ENCODE measurements at places on chromosomes 7 and 10. TPM values are rescaled to one million over a fixed set of nuclear protein-coding genes. Genes with fewer than 3 reads are reported as not detected.

Gene POLR3A
- total RNA-seq: 12.9 TPM

Gene PDZD8
- 37.3 TPM for total RNA-seq

Gene SEC61A2
- 0.30 TPM for total RNA-seq

Gene TFEC
- not detected for total RNA-seq

Gene KIF11
- total RNA-seq: 19.5 TPM

Gene SFRP4
- total RNA-seq: 16.3 TPM

Gene TSC22D4
- total RNA-seq: 5.7 TPM

Gene CLEC2L
- total RNA-seq: not detected

Gene SMARCD3
- total RNA-seq: 12.0 TPM

Gene ADAM22
- total RNA-seq: not detected

Gene RASA4
- total RNA-seq: 3.9 TPM

Gene CLCN1
- total RNA-seq: not detected

Gene MEST
- not detected for total RNA-seq

Gene SAP25
- total RNA-seq: not detected

Gene UPK3B
- not detected for total RNA-seq

Gene FIGNL1
- total RNA-seq: 11.5 TPM

- DNase-seq: peak; percentile 49
Observed at GRCh38 chr7:20241911-20242261, 24.7 kb upstream of the MACC1 start.

- no peak for DNase-seq
Observed at GRCh38 chr7:106367664-106368063, 82.9 kb upstream of the NAMPT start.

- no peak for DNase-seq
Observed at GRCh38 chr7:30468791-30469190, 9.8 kb downstream of the NOD1 start.

DNA sequence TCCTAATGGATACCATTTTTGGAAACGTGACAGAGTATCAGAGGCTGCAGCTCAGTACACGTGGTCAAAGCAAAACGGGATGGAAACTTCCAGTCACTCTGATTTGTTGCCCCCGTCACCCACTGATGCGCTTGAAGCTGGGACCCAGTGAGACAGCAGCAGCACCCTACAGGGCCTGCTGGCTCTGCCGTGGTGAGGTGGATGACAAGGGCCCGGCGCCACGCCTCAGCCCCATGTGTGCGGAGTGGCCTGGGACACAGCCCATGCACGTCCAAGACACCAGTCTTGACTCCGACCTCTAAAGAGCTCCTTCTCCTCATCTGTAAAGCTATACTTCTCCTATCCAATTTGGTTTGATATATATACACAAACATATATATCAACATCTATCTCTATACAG, 39.0 kb downstream of the CLEC2L start:
- DNase-seq: no peak

GRCh38 chr7:69631131-69631530, 32.9 kb downstream of the AUTS2 start:
- no peak for DNase-seq

DNA sequence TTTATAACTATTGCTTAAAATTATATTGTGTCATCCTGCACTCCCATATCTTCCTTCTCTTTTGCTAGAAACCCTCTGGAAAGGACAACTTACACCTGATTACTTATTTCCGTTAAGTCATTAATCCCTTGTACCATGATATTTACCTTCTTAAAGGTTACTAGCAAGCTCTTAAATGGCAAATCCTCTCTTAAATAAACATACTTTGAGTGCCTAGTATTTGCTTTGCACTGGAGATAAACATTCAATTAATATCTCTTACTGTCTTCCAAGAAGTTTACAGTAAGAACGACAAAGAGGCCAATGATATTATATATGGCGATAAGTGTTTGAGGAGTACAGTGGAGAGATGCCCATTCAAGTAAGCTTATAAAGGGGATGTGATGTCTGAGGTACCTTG, 278.3 kb downstream of the HGF start:
- no peak for DNase-seq

DNA sequence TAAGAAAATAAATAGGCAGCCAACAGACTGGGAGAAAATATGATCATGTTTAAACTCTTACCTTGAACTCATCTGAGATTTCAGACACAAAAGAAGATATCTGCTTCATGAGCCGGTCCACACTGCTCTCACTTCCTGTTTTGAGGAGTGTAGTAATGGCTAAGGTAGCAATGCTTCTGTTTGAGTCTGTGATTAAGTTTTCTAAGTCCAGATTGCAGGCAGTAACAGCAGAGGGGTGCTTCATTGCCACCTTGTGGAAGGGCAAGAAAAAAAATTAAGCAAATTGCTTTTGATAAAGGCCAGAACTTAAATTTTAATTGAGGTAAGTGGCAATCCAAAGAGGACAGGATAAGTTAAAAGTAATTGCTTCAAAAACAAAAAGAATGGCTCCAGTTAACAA, 69.1 kb downstream of the MEST start:
- DNase-seq: no peak

- DNase-seq: no peak
Observed at GRCh38 chr7:151896486-151896885, 19.6 kb upstream of the PRKAG2 start.

GRCh38 chr10:94524146-94524545, 21.4 kb upstream of the HELLS start:
- peak; percentile 32 for DNase-seq

- no peak for DNase-seq
Observed at GRCh38 chr10:4216726-4217125, 431.7 kb upstream of the KLF6 start.

DNA sequence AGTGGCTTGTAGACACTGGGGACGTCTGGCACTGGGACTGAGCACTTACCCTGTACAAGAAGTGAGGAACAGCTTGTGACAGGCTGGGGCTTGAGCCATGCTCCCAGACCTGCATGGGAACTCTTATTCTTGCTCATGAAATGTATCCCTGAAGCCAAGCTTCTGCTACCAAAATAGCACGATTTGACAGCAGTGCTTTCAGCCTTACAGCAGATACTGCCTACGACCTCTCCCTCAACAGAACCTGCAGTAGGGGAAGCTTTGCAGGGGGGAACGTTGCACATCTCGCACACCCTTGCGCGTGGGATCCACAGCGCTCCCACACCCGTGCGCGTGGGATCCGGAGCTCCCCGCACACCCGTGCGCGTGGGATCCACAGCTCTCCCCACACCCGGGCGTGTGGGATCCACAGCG, 88.0 kb downstream of the CREM start:
- DNase-seq: no peak

DNA sequence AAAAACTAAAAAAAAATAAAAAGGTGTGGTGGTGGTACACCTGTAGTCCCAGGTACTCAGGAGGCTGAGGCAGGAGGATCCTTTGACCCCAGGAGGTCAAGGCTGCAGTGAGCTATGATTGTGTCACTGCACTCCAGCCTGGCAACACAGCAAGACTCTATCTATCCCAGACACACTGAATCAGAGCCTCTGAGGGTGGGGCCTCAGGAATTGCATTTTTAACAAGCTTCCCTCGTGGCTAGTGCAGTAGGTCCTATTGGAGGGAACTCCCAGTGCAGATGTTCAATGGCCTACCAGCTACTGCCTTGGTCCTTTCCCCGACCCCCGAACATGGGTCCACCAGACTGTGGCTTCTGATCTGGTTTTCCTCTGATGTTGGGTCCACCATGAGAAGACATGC, 14.9 kb downstream of the STRA8 start:
- no peak for DNase-seq

- no peak for DNase-seq
Observed at GRCh38 chr10:7551950-7552716, 114.6 kb downstream of the ITIH5 start.

DNA sequence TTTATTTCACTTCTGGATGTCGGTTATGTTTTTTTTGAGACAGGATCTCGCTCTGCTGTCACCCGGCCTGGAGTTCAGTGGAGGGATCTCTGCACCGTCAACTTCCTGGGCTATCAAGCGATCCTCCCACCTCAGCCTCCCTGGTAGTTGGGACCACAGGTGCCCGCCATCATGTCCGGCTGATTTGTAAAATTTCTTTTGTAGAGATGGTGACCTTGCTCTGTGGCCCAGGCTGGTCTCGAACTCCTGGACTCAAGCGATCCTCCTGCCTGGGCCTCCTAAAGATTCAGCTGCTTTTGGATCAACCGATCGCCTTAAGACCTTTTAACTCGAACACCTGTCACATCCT, 606 bp upstream of the RABGEF1 start:
- DNase-seq: no peak

- no peak for DNase-seq
Observed at GRCh38 chr10:109727436-109727835, 195.9 kb downstream of the XPNPEP1 start.

GRCh38 chr10:30387646-30388243, 38.7 kb upstream of the MTPAP start:
- peak; percentile 72 for DNase-seq

DNA sequence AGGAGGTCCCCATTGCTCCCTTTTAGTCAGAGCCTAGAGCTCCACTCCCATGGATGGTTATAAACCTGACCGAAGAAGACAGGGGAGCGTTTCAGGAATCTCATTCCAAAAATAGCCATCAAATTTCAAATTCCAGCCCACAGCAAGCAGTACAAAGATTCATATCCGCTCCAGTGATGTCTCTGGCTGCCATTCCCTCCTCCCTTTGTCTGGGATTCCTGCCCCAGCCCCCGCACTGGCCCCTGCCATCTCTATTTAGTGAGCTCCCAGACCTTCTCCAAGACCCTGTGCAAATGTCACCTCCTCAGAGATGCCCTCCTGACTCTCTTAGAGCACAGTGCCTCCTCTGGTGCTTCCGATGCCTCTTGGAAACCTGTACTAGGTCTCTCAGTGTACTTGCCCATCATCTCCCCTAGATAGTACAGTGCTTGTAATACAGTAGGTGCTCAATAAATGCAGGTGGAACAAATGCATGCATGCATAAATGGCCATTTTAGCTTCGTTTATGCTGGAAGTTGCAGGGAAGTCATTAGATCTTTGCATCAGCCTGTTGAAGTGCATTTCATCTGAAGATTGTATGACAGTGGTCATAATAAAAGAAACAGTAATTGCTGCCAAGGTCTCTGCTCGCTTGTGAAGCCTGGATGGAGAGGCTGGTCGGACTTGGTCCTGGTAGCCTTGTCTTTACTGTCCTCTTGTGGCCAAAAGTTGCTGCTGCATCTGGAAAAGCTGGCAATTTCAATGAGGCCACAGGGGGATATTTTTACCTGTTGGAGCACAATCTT, 32.0 kb upstream of the HABP2 start:
- peak; percentile 66 for DNase-seq

DNA sequence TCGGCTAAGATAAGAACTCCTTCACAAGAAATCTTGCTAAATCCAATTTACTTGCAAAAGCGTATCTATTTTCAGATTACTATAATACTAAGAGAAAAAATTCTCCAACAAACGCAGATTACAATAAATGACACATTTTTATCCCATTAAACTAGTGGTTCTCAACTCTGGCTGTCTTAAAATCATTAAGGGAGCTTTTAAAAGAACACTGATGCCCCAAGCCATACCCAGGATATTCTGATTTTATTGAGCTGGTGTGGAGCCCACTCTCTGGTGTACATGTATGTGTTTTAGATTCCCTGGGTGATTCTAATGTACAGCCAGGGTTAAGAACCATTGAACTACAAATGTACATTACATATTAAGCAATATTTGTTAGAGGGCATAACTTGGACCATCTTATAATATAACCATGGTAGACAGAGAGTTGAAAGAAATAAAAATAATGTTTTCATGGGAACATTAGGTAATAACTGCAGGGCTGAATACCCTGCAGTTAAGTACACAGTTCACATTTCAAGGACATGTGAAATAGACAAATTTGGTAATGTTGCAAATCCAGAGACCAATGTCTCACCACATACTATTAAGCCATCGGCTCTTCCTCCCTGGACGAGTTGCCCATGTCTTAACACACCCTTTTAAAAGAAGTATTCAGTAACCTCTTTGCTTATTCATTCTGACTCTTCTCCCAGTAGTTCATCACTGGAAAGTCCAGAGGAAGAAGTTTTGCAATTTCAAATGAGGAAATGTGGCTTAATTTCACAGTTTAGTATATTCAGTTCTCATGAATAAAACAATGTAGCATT, 6.2 kb downstream of the GSAP start:
- peak; percentile 10 for DNase-seq

GRCh38 chr7:110762546-110763225, 328.2 kb upstream of the LRRN3 start:
- DNase-seq: no peak

- DNase-seq: no peak
Observed at GRCh38 chr7:134051020-134051419, 76.1 kb upstream of the LRGUK start.

- peak; percentile 9 for DNase-seq
Observed at GRCh38 chr7:113120647-113121046, 2.3 kb upstream of the SMIM30 start.

DNA sequence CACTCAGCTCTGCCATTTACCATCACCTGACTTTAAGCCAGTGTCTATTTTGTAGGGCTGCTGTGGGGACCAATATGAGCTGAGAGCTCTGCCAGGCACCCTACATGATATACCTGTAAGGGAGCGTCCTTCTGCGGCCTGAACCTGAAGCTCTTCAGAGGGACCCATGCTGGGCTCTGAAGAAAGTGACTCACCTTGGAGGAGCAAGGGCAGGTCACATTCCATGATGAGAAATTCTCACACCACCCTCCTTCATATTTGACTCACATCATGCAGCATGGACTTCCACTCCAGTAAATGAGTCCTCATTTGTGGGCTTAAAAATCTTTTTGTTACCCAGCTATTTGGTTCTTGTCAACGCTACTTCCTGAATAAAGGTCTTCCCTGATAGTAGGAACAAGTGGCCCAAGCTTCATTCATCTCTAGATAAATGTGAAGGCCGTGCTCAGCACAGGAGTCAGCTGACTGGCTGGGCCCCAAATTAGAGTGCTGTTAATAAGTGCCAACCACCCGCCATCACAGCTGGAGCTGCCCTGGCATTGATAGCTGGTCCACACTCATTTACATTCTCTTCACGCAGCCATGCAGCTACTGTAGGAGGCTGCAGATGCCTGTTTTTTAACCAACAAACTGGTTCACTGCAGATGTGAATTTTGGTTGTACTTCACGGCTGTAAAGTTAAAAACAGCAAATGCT, 78.4 kb downstream of the RNF216 start:
- DNase-seq: no peak

DNA sequence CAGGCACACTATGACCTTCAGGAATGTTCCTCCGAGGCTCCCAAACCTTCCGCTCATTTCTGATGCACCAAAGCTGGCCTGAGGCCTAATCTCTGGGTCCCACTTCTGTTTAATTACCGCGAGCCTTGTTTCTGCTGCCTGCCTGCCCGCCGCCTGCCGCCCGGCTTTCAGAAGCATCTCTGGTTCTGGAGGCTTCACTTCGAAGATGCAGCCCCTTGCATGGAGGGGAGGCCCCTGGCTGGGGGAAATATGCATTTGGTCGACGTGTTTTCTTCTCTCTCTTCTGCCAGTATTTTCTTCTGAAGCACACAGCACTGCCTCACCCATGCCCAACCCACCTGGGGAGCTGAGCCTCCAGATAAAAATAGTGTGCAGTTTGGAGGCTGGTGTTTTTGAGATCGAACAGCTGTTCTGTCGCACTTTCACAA, 166.9 kb downstream of the PAXIP1 start:
- no peak for DNase-seq
